CD4-positive, alpha-beta T cell (primary cell): ENCODE measurements at places on chromosomes 12 and 14.

GRCh38 chr12:3453990-3454680 is 36.9 kb upstream of the PRMT8 start:
- no peak for DNase-seq

- DNase-seq = no peak
Observed at GRCh38 chr14:93343797-93344196, 3.2 kb upstream of the COX8C start.

DNA sequence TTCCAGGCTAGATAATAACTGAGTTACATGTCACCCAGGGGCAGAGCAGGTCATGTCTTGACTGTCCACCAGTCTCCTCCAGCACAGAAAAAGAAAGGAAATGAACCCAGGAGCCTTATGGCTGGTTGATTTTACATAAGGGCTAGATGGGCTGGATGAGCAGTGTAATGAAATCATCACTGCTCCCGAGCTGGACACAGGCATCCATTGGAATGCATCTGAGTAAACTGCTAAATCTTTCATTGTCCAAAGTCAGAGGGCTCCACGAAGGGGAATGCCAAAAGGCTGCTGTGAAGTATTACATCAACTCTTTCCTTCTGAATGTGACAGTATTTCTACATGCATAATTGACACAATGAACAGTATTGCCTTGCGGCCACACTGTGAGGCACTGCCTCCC is 30.1 kb upstream of the TSPAN11 start:
- no peak for DNase-seq

- no peak for DNase-seq
Observed at GRCh38 chr14:65387628-65388027, 24.9 kb upstream of the FUT8 start.

- peak; percentile 4 for DNase-seq
Observed at GRCh38 chr12:77032406-77032805, 33.0 kb downstream of the E2F7 start.

GRCh38 chr12:111823891-111824290 is 18.1 kb upstream of the MAPKAPK5 start:
- DNase-seq = no peak

GRCh38 chr14:70020352-70021170 is 141.3 kb downstream of the SMOC1 start:
- DNase-seq = no peak
